ENCODE measurements at places on chromosomes 7 and 10. TPM values are rescaled to one million over a fixed set of nuclear protein-coding genes. Genes with fewer than 3 reads are reported as not detected.

RPS24 gene
- 1,832 TPM for total RNA-seq

AMZ1 gene
- 0.54 TPM for total RNA-seq

COL1A2 gene
- not detected for total RNA-seq

IFIT1B gene
- not detected for total RNA-seq

HSPB1 gene
- total RNA-seq, result 33.2 TPM

GPR146 gene
- total RNA-seq, result 4.4 TPM

ANKRD22 gene
- not detected for total RNA-seq

TMEM196 gene
- not detected for total RNA-seq

CEP55 gene
- total RNA-seq, result 0.16 TPM

SYT15 gene
- total RNA-seq, result 0.35 TPM

GBX1 gene
- not detected for total RNA-seq

PSMC2 gene
- total RNA-seq, result 112 TPM

AFAP1L2 gene
- 0.39 TPM for total RNA-seq

SORCS1 gene
- total RNA-seq, result not detected

SLC16A12 gene
- total RNA-seq, result not detected

PLAC9 gene
- total RNA-seq, result not detected

MGMT gene
- 7.0 TPM for total RNA-seq

TMEM184A gene
- not detected for total RNA-seq

SPDYE3 gene
- total RNA-seq, result not detected

CLCN1 gene
- total RNA-seq, result not detected

COX15 gene
- 6.8 TPM for total RNA-seq

FBXO24 gene
- total RNA-seq, result 0.30 TPM

FAM25A gene
- total RNA-seq, result not detected

ANXA8 gene
- total RNA-seq, result not detected

PNLIPRP2 gene
- not detected for total RNA-seq

AKR1C4 gene
- not detected for total RNA-seq

PLEKHS1 gene
- total RNA-seq, result not detected

PRPS1L1 gene
- not detected for total RNA-seq

RAPGEF5 gene
- total RNA-seq, result 0.72 TPM

FAM25C gene
- total RNA-seq, result not detected

AS3MT gene
- total RNA-seq, result 0.31 TPM

SPDYE18 gene
- not detected for total RNA-seq

FAM13C gene
- total RNA-seq, result not detected

NEURL1 gene
- total RNA-seq, result 0.47 TPM

EMX2 gene
- total RNA-seq, result not detected

RABGEF1 gene
- 34.5 TPM for total RNA-seq

MBL2 gene
- total RNA-seq, result not detected

FRMD4A gene
- total RNA-seq, result 0.76 TPM

AOAH gene
- 30.8 TPM for total RNA-seq

IGFBP1 gene
- total RNA-seq, result not detected

PRSS37 gene
- total RNA-seq, result not detected

GPR37 gene
- total RNA-seq, result not detected

SORCS3 gene
- 0.14 TPM for total RNA-seq

CLIP2 gene
- total RNA-seq, result 2.7 TPM

SFRP5 gene
- total RNA-seq, result 4.3 TPM
